ENCODE measurements at places on chromosomes 16 and 17. TPM values are rescaled to one million over a fixed set of nuclear protein-coding genes. Genes with fewer than 3 reads are reported as not detected.

DNA sequence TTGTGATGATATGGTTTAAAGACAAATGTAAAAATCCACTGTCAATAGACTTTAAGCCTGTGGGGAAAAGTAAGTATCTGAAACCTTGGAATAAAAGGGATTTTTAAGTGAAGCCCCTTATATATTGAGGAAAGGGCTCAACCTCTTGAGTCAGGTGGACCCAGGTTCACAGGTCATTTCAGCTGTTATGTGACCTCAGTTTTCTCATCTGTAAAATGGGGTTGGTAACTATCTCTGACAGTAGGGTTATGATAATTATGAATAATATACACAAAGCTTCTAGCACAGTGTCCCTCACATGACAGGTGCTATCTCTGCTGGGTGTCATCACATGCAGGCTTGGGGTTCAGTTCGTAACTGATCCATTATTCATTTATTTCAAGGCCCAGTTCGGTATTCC, 57.0 kb downstream of the USP10 start:
- no peak overlapping the region for H3K27ac ChIP-seq
- H3K4me3 ChIP-seq, result no peak overlapping the region
- H3K36me3 ChIP-seq, result peaks cover 53% of the 10 kb centered on the region

- no peaks in the 10 kb centered on the region for H3K4me1 ChIP-seq
- H3K36me3 ChIP-seq, result no peaks in the 10 kb centered on the region
- no peak overlapping the region for H3K27ac ChIP-seq
- no peaks in the 10 kb centered on the region for H3K27me3 ChIP-seq
- H3K4me3 ChIP-seq, result no peak overlapping the region
- DNase-seq, result no peak
Measured at GRCh38 chr17:77306048-77306789, 165.4 kb downstream of the SEC14L1 start.

GRCh38 chr16:400061-400591, 1.6 kb upstream of the DECR2 start:
- peak overlapping the region; percentile 82 for H3K4me3 ChIP-seq
- H3K27me3 ChIP-seq, result peaks cover 8% of the 10 kb centered on the region
- DNase-seq, result no peak
- no peaks in the 10 kb centered on the region for H3K36me3 ChIP-seq
- no peak overlapping the region for H3K27ac ChIP-seq
- H3K4me1 ChIP-seq, result peaks cover 14% of the 10 kb centered on the region

DNA sequence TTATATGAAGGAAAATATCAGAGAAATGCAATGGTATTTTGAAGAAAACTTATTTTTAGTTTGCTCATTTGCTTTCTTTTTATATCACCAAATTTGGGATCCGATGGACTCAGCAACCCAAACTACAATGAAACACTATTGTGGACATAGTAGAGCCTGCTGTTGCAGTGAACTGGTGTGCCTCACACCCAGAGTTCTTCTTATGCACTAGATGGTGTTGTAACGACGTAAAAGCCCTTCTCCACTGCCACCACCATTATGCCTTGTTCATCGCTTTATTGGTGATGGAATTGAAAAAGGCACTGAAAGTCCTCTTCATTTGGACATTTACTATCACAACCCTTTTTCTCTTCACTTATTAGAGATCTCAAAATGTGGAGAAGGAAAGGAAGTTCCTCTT, 381.3 kb downstream of the CDH8 start:
- H3K27me3 ChIP-seq, result no peaks in the 10 kb centered on the region
- DNase-seq, result no peak
- no peaks in the 10 kb centered on the region for H3K36me3 ChIP-seq
- no peak overlapping the region for H3K4me3 ChIP-seq

GRCh38 chr16:77250400-77250799, 51.2 kb downstream of the SYCE1L start:
- no peaks in the 10 kb centered on the region for H3K4me1 ChIP-seq
- no peak overlapping the region for H3K27ac ChIP-seq
- no peak overlapping the region for H3K4me3 ChIP-seq
- no peak for DNase-seq
- H3K27me3 ChIP-seq, result peaks cover 1% of the 10 kb centered on the region

DNA sequence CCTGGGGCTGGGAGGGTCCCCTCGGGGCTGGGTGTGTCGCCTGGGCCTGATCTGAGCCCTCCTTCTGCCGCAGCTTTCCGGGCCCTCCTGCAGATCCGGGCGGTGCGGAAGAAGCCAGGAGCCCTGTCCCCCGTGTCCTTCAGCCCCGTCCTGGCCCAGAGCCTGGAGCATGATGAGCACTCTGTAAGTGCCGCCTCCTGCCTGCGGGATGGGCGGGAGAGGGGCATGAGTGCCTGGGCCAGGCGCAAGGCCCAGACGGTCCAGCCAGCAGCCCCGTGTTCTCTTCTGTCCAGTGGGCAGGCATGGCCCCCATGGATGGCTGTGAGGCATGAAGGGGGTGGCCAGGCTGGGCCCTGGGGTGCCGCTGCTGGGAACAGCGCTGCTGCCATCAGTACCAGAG, 16.0 kb upstream of the NUDT16L1 start:
- H3K27ac ChIP-seq, result peak overlapping the region; percentile 96
- peaks cover 32% of the 10 kb centered on the region for H3K36me3 ChIP-seq
- no peaks in the 10 kb centered on the region for H3K27me3 ChIP-seq
- DNase-seq, result no peak
- H3K4me3 ChIP-seq, result no peak overlapping the region
- peaks cover 20% of the 10 kb centered on the region for H3K4me1 ChIP-seq

DNA sequence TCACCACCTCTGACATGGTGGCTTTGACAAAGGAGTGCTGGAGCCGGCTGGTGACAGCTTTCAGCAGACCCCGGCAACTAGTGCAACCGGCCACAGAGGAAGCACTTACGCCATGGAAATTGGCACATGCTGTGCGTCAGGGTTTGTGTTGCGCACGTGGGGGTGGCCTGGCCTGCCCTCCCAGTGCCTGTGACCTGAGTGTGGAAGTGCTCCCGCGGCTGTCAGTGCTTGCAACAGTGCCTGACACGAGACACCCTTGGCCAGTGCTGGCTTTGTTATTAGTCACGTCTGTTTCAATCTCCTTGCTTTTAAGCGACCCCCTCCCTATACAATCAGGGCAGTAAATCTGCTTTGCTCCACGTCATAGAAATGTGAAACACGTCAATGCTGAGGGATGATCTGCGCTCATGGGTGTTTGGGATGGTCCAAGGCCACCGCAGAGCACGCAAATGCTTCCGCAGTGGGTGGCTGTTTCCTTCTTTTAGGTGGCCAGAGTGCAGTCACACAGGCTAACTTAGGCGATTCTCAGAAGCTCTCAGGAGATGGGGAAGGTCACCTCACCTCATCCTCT, 64.3 kb downstream of the PGS1 start:
- H3K36me3 ChIP-seq, result no peaks in the 10 kb centered on the region
- H3K4me3 ChIP-seq, result no peak overlapping the region
- no peak overlapping the region for H3K27ac ChIP-seq
- DNase-seq, result no peak
- H3K27me3 ChIP-seq, result no peaks in the 10 kb centered on the region
- H3K4me1 ChIP-seq, result no peaks in the 10 kb centered on the region

- H3K36me3 ChIP-seq, result peaks cover 7% of the 10 kb centered on the region
- H3K4me3 ChIP-seq, result peak overlapping the region; percentile 20
- H3K27me3 ChIP-seq, result no peaks in the 10 kb centered on the region
Measured at GRCh38 chr16:31267332-31268032, 7.7 kb downstream of the ITGAM start.

DNA sequence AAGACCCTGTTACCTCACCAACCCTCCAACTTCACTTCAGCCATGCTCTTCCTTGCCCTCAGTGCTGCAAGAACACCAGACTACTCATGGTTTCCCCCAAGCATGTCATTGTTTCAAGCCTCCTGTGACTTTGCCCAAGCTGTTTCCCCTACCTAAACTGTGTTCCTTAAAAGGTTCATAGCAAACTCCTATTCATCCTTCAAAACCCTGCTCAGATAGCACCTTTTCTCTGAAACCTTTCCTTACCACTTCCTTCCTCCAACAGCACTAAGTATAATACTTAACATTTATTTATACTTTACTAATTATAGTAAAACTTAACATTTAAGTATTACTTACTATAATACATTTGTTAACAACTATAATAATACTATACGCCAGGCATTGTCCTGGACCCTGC, 136.2 kb downstream of the CCT6B start:
- H3K4me3 ChIP-seq, result no peak overlapping the region
- no peaks in the 10 kb centered on the region for H3K36me3 ChIP-seq
- no peak for DNase-seq
- H3K27ac ChIP-seq, result no peak overlapping the region
- H3K27me3 ChIP-seq, result peaks cover 4% of the 10 kb centered on the region

GRCh38 chr17:61161615-61162134, 238.0 kb upstream of the TBX2 start:
- peaks cover 25% of the 10 kb centered on the region for H3K4me1 ChIP-seq
- H3K27ac ChIP-seq, result no peak overlapping the region
- H3K27me3 ChIP-seq, result peaks cover 4% of the 10 kb centered on the region
- H3K36me3 ChIP-seq, result peaks cover 3% of the 10 kb centered on the region

DNA sequence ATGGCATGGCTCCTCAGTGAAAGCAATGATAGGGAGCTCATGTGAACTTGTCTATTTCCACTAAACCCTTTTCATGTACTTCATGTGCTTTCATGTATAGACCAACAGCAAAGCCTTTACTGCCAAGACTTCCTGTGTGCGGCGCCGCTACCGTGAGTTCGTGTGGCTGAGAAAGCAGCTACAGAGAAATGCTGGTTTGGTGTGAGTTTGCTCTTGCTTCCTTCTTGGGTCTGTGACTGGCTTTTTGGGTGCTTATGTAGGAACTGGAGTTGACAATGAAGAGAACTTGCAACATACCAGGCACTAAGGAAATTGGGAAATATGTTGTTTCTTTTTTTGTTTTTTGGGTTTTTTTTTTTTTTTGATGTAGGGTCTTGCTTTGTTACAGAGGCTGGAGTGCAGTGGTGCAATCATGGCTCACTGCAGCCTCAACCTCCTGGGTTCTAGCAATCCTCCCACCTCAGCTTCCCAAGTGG, 5.7 kb downstream of the SNX11 start:
- H3K27ac ChIP-seq, result peak overlapping the region; percentile 84
- peaks cover 30% of the 10 kb centered on the region for H3K36me3 ChIP-seq
- no peaks in the 10 kb centered on the region for H3K27me3 ChIP-seq
- H3K4me1 ChIP-seq, result peaks cover 33% of the 10 kb centered on the region
- H3K4me3 ChIP-seq, result peak overlapping the region; percentile 30

DNA sequence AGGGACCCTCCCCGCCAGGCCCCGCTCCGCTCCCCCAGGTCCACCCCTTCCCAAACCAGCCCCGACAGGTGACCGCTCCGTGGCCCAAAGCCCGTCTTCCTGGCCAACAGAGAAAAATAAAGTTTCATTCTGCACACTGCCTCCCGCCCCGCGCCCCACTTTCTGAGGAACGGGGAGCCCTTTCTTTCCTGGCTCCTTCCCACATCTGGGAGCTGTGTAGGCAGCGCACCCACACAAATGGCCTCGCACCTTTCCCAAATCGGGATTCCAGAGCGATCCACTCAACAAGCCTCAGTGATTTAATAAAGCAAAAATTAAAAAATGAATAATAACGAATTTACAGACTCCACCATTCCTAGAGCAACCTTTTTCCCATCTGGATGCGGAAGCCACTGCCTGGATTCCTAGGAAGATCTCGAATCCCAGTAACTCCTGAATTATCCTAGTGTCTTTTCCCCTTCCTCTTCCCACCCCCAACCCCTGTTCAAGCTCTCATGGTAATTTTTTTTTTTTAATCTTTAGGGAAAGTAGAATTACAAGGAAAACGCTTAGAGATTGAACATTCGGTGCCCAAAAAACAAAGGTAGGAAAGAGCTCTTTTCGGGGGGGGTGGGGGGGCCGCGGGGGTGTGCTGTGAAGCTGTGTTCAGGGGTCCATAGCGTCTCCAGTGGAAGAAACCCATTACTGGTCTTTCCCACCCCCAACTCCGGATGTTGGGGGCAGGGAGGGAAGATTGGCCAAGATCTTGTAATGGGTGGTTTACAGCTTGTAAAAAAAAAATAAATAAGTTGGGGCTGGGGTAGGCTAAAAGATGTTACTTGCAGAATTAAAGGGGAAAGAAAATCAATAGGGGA, 1.6 kb downstream of the IGF2BP1 start:
- H3K27me3 ChIP-seq, result peaks cover 84% of the 10 kb centered on the region
- DNase-seq, result no peak
- H3K4me3 ChIP-seq, result no peak overlapping the region
- H3K36me3 ChIP-seq, result no peaks in the 10 kb centered on the region
- peaks cover 9% of the 10 kb centered on the region for H3K4me1 ChIP-seq

DNA sequence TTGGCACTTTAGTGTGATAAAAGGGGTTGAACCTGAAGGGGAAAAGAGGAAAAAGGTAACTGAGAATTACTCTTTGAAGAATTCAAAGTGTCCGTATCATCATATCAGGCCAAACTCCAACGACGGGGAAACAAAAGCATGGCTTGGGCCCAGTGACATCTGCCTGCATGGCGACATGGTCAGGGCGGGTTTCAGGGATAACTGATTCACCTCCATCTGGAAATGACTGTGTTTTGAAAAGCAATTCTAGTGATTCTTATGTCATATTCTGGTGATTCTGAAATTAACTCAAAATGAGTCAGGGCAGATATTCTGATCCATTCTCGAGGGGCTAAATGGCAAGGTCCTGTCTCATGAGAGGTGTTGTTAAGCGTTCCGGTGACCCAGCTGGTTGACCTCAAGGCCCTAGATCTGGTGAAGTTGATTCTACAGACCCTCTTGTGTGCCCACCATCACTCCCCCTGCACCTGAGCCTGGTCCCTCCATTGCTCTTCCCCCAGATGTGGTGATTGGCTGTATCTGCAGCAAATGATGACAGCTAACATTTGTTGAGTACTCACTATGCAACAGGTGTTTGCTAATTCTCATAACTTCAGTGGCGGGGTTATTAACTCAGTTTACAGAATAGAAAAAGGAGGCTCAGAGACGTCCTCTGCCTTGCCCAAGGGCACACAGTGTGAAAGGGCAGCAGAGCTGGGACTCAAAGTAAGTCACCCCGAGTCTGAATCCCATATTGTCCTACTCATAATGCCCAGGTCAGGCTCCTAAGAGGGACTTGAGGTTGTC, 251.8 kb downstream of the MAF start:
- H3K4me3 ChIP-seq, result no peak overlapping the region
- peaks cover 3% of the 10 kb centered on the region for H3K27me3 ChIP-seq
- peaks cover 10% of the 10 kb centered on the region for H3K4me1 ChIP-seq
- DNase-seq, result no peak

PGAP3 gene
- total RNA-seq, result 14.0 TPM

GFAP gene
- total RNA-seq, result 0.34 TPM

MYLK3 gene
- total RNA-seq, result 0.32 TPM

EVI2A gene
- 20.7 TPM for total RNA-seq

AGRP gene
- total RNA-seq, result not detected

Data from activated T-helper 2 cell treated with anti-CD3 and anti-CD28 coated beads, Interferon-gamma antibody, Interleukin-2, Interleukin-4, amounts not matched to agents 10 μg/mL and 5 μg/mL and 100 μg/mL, durations not matched to agents 14 hours and 24 hours and 36 hours (primary cell).